WTC11 (cell line): ENCODE measurements at places on chromosomes 2 and 18.

DNA sequence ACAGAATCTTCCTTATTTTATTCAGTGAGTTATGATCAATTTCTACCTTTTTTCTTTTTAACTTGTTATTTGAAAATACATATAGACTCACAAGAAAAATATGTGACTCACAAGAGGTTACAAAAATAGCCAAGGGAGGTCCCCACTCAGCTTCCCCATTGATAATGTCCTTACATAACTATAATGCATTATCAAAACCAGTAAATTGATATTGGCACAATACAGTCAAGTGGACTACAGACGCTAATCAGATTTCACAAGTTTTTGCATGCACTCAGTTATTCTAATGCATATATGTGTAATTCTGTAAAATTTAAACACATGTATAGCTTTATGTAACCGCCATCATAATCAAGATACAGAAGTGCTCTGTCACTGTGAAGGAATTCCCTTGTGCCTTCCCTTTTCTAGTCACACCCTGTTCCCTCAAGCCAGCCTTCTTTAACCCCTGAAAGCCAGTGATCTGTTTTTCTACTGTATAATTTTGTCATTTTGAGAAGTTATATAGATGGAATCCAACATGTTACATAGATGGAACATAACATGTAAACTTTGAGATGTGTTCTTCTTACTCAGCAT, 118.4 kb downstream of the ALMS1 start:
- no peak for DNase-seq
- H3K4me3 ChIP-seq, result no peak overlapping the region
- H3K27ac ChIP-seq, result no peak overlapping the region
- H3K4me1 ChIP-seq, result no peaks in the 10 kb centered on the region

- H3K4me3 ChIP-seq, result no peak overlapping the region
- no peak overlapping the region for H3K27ac ChIP-seq
- peaks cover 11% of the 10 kb centered on the region for H3K4me1 ChIP-seq
- H3K36me3 ChIP-seq, result 0 out of 2 replicates have a peak, but pooled peaks cover 3% of the 10 kb centered on the region
- no peak for DNase-seq
Measured at GRCh38 chr18:42296192-42296591, 341.2 kb downstream of the PIK3C3 start.

GRCh38 chr2:224268441-224268840, 133.5 kb downstream of the FAM124B start:
- no peak overlapping the region for H3K4me3 ChIP-seq
- no peak overlapping the region for H3K27ac ChIP-seq
- DNase-seq, result no peak
- H3K27me3 ChIP-seq, result no peaks in the 10 kb centered on the region
- H3K4me1 ChIP-seq, result peaks cover 15% of the 10 kb centered on the region

DNA sequence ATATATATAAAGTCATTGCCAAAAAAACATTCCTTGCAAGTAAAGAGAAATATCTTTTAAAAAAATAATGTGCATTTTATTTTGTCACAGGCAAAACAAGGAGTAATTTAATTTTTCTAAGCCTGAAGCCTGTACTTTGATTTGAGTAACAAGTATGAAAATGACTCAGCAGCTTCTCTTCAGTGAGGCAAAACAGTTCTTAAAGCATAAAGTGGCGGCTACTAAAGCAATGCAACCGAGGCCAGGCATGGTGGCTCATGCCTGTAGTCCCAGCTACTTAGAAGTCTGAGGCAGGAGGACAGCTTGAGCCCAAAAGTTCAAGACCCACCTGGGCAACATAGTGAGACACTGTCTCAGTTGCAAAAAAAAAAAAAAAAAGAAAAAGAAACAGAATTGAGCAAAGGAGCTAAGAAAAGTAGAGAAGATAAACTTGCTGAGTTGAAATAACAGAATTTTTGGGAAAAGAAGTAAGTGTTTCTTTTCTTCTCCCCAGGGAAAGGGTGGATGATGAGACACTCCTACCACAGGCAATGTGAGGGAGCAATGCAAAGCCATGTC, 29.6 kb downstream of the DOK1 start:
- no peaks in the 10 kb centered on the region for H3K36me3 ChIP-seq
- H3K27me3 ChIP-seq, result peaks cover 5% of the 10 kb centered on the region
- no peak overlapping the region for H3K4me3 ChIP-seq
- no peak overlapping the region for H3K27ac ChIP-seq
- DNase-seq, result no peak

DNA sequence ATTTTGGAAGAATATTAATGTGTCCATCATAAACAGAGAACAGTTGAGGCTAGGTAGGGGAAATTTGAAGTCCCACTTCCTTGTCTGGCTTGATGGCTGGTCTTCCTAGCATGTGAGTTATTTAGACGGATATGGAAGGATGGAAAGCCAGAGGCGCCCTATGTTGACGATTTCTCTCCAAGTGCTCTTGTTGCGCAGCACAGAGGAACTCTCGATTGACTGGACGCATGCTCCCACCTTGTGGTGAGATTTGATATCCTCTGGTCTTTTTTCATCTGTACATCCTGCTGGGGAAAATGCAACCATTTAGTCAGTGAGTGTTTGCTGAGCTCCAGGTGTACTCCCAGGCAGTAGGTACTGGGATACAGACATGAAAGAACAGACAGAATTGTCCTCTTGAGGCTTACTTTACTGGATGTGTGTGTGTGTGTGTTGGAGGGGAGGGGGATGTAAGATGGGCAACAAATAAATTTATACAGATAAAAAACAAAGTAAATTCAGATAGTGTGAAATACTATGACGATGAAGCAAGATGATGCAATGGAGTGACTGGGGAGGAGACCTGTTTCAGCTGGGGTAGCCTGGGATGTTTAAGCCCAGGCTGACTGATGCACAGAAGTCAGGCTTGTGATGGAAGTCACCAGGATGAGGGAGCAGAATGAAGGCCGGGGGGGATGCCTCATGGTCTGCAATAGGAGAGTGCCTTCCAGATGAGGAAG, 137.2 kb downstream of the TRIM43 start:
- no peaks in the 10 kb centered on the region for H3K36me3 ChIP-seq
- peak; percentile 63 for DNase-seq

DNA sequence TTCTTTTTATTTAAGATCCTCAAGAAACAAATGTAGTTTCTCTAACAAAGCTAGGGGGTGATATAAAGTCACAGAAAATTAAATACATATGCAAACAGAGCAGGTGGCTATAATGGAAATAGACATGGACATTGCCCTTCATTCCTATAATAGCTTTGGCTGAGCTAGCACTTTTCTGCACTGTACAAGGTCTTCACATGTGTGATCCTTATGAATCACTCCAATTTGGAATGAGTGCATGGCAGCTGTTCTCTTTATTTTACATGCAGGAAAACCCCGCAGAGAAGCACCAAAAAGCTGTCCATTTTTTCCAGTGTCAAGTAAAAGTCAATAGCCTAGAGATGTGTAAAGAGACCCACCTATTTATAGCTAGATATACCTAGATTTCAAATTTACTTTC, 747.4 kb upstream of the SLC8A1 start:
- no peak overlapping the region for H3K27ac ChIP-seq
- peaks cover 8% of the 10 kb centered on the region for H3K4me1 ChIP-seq
- no peak overlapping the region for H3K4me3 ChIP-seq
- DNase-seq, result no peak
- H3K36me3 ChIP-seq, result no peaks in the 10 kb centered on the region

DNA sequence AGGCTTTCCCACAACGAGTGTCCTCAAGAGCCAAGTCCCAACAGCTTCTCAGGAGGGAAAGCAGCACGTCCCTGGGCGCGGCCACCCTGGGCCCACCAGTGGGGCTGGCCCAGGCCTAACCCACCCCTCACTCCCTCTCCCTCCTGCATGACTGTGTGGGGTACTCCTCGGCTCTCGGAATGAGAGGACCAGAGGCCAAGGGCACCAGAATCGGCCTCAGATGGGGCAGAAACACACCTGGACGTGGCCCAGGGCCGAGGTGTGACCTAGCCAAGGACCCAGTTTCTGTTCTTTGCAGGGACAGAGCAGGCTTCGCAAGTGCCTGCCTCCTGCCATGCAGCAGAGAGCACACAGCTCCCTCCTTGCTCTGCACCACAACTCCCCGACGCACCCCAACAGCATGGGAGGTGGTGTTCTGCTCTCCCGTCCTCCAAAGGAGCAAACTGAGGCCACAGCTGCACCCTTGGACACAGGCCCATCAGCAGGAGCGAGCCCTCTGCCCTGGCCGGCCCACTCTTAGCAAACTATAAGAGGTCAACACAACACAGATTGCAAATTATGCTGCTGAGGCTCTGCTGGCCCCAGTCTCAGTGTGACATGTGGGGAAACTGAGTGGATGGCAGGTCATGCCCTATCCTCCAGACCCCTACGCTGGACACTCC, 19.7 kb downstream of the HS6ST1 start:
- peaks cover 38% of the 10 kb centered on the region for H3K4me1 ChIP-seq
- H3K4me3 ChIP-seq, result no peak overlapping the region
- H3K27ac ChIP-seq, result no peak overlapping the region
- no peaks in the 10 kb centered on the region for H3K27me3 ChIP-seq
- DNase-seq, result no peak

DNA sequence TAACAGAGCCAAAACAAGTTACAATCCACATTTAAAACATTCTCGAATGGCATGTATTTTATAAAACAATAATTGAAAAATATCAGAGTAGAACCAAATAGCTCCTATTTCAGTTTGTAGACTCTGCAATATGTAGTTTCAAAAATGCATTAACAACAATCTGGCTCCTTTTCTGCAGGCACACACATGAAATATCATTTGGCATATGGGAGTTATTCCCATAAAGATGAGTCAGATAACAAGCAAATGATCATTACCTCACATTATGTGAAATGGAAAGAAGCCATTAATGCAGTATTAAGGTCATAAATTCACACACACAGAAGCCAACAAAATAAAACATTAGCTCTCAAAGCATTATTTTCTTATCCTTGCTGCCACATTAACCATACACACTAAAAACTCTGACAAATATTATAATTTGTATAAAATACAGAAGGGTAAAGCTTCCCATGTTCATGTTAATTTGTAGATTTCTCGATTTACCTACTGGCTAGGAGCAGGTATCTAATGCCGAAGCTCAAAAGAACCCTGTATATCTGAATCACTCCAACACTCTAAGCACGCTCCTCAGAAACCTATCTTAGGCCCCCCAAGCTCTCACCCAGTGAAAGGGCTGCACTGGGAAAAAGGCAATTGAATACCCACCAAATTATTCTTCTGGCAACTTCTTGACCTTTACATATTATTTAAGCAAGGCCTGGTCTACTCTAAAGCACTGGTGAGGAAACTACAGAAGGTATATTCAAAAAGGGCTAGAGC, 13.8 kb downstream of the NBAS start:
- H3K27me3 ChIP-seq, result no peaks in the 10 kb centered on the region
- no peak overlapping the region for H3K4me3 ChIP-seq
- peaks cover 3% of the 10 kb centered on the region for H3K4me1 ChIP-seq
- H3K27ac ChIP-seq, result no peak overlapping the region
